ENCODE measurements at places on chromosomes 11 and 22. TPM values are rescaled to one million over a fixed set of nuclear protein-coding genes. Genes with fewer than 3 reads are reported as not detected.

IRAG1 gene
- 43.6 TPM for total RNA-seq

PLET1 gene
- total RNA-seq, result not detected

ANKRD49 gene
- 11.6 TPM for total RNA-seq

SHISA8 gene
- not detected for total RNA-seq

TMEM258 gene
- 34.8 TPM for total RNA-seq

SHANK3 gene
- 9.1 TPM for total RNA-seq

TMEM191C gene
- total RNA-seq, result 0.55 TPM

MIOX gene
- total RNA-seq, result not detected

RNF26 gene
- total RNA-seq, result 34.2 TPM

ACRV1 gene
- total RNA-seq, result not detected

GSTP1 gene
- 577 TPM for total RNA-seq

NPAS4 gene
- not detected for total RNA-seq

LMO1 gene
- total RNA-seq, result not detected

GNAZ gene
- 5.7 TPM for total RNA-seq

CDKN1C gene
- total RNA-seq, result 42.7 TPM

MUC2 gene
- 0.11 TPM for total RNA-seq

DEPDC7 gene
- total RNA-seq, result 8.9 TPM

NPTXR gene
- 12.6 TPM for total RNA-seq

PICALM gene
- total RNA-seq, result 206 TPM

FIBIN gene
- 13.4 TPM for total RNA-seq

OVOL1 gene
- total RNA-seq, result 2.7 TPM
